Stimulated activated CD8-positive, alpha-beta memory T cell treated with anti-CD3 and anti-CD28 coated beads, Interleukin-2, amount 100 ng/mL, for 48 hours (primary cell): ENCODE measurements at places on chromosomes 3 and 15.

- no peak for DNase-seq
Measured at GRCh38 chr15:75763137-75763611, 50.5 kb upstream of the CSPG4 start.

GRCh38 chr3:36842275-36842674, 77.9 kb upstream of the DCLK3 start:
- peak; percentile 6 for DNase-seq

- no peak for DNase-seq
Measured at GRCh38 chr3:13192471-13193213, 119.4 kb upstream of the IQSEC1 start.

DNA sequence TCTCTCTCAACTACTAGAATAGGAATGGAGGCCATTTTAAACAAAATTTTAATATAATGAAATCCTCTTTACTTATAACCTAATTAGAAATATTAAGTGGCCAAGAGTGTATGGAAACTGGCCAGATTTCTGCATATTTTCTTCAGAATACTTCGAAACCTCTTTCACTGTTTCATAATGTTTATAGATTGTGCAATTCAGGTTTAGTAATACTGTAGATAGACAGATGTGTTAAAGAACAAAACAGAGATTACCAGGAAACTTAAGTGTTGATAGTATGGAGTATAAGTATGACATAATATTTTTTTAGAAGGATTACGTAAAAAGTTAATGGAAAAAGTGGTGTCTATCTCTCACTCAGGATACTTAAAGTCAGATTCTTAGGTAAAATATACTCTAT, 4.7 kb downstream of the ABHD5 start:
- no peak for DNase-seq

DNA sequence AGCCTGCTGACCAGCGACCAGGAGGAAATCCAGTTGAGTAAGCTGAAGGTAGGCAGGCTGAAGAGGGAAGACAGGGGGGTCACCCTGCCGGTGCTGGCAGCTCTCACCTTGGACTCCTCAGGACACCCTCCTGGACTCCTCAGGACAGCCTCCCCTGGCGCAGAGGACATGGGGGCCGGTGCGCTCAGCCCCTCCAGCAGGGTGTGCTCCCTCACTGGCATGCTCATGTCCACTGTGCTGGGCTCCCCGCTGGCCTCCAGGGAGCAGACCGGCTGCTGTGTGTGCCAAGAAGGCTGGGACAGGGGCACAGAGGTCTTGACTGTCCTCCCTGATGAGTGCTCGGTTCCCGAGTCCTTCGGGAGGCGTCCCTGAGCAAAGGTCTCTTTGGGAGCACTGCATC, 183.6 kb downstream of the ATP10A start:
- no peak for DNase-seq

- DNase-seq: no peak
Measured at GRCh38 chr3:128182656-128183055, 29.4 kb downstream of the EEFSEC start.
